ENCODE measurements at places on chromosomes 1 and 21. TPM values are rescaled to one million over a fixed set of nuclear protein-coding genes. Genes with fewer than 3 reads are reported as not detected.

DNA sequence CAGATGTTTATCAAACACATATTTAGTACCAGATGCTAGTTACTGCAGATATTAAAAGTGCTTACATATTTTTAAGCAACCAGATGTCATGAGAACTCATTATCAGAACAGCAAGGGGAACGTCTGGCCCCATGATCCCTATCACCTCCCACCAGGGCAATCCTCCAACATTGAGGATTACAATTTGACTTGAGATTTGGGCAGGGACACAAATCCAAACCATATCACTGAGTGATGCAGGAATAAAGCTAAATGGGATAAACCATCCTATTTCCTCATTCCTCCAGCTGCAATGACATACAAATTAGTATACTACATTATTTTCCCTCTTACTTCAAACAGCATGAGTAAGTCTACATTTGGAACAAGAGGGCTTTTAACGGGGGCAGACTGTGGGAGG is 3.1 kb upstream of the KCNK2 start:
- DNase-seq, result no peak

GRCh38 chr1:207752456-207752998 is 673 bp downstream of the CD46 start:
- DNase-seq, result no peak

- DNase-seq, result no peak
Measured at GRCh38 chr21:15809065-15809464, 79.3 kb downstream of the USP25 start.

OPRD1 gene
- 0.02 TPM for polyA plus RNA-seq

IL20 gene
- polyA plus RNA-seq, result not detected

ETV3L gene
- not detected for polyA plus RNA-seq

DNA sequence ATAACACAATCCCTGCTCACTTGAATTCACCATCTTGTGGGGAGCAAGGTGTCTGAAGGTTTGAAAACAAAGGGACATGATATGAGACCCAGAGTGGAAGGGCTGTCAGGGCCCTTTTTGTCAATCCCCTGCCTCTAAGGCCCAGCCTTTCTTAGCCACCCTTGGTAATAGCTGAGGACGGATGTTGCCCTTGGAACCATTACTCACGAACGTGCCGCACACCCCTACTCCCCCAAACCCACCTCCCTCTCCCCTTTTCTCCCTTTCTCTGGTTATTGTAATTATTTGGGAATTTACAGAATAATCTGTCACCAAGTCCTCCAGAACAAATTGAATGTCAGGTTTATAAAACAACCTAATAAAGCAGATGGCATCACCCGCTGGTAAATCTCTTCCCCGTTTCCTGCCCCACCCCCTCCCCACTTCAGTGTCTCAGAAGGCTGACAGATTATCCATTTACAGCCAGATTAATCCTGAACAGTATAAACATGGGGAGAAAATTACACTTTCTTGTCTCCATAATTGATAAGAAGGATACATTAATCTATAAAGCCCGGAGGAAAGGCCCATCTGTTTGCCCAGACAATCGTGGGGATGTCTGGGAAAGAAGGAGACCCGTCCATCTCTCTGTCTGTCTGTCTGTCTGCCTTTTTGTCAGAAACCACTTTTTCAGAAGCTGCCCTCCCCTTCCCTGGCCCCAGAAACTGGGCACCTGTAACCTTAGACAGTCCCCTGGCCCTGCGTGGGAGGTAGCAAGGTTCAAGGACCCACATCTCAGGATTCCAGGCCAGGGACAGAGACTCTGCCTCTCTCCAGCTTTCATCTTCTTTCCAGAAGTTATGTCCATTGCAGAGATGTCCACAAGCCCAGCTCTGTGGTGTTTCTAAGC is 60.6 kb upstream of the CD34 start:
- no peak for DNase-seq

GRCh38 chr1:4362314-4363044 is 291.9 kb upstream of the AJAP1 start:
- no peak for DNase-seq

GRCh38 chr1:2270260-2271100 is 42.4 kb downstream of the SKI start:
- no peak for DNase-seq

GRCh38 chr1:164702216-164702615 is 143.2 kb downstream of the PBX1 start:
- no peak for DNase-seq

DNA sequence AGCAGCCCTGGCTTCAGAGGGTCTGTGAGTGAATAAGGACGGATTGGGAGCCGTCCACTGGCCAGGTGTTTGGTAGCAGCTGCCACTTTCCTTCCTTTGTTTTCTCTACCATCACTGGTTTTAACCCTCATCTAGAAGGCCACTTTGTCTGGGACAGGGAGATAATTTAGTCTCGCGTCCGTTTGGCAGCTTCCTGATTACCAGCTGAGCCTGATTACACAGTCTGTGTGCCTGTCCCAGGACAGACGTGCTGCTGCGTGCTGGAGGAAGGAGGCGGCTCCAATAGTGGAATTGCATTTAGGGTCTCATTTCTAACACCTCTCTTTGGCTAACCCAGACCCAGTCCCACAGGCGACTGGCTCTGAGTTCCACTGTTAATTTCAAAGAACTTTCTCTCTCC is 24.6 kb upstream of the CASQ2 start:
- no peak for DNase-seq

DNA sequence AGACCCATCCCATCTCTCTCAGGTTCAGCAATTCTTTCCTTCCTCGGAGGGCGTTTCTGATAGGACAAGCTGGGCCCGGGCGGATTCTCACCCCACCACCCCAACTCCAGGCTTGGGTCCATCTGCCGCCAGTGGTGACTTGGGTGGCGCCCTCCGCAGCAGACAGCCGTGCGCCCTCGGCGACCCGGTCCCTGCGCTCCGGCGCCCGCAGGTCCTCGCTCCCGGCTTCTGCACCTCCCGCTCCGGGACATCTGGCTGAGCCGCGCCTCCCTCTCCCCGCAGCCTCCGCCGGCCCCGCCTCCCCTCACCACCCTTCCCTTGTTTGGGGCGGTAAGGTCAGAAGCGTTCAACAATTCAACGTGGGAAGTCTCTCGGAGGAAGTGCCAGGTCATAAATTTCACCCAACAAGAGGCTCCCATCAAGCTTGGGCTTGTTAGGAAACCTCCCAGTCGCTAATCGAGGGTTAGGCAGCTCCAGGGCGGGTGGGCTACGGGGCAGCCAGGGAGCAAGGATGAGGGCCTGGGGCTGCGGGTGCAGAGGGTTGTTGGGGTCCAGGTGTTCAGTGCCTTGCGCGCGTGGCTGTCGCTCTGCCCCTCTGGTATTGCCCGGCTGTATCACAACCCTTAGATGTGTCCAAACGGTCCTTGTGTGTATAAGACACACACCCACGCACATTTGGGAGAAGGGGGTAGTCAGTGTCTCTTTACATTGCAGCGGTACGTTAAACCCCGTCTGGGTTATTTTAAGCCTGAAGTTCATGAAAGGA is 39.8 kb downstream of the OLIG1 start:
- DNase-seq, result no peak

GRCh38 chr1:3072391-3073185 is 3.6 kb downstream of the PRDM16 start:
- DNase-seq, result no peak

GRCh38 chr1:95655321-95656020 is 421.5 kb downstream of the RWDD3 start:
- no peak for DNase-seq

GRCh38 chr21:39630827-39631226 is 18.1 kb downstream of the B3GALT5 start:
- DNase-seq, result no peak

DNA sequence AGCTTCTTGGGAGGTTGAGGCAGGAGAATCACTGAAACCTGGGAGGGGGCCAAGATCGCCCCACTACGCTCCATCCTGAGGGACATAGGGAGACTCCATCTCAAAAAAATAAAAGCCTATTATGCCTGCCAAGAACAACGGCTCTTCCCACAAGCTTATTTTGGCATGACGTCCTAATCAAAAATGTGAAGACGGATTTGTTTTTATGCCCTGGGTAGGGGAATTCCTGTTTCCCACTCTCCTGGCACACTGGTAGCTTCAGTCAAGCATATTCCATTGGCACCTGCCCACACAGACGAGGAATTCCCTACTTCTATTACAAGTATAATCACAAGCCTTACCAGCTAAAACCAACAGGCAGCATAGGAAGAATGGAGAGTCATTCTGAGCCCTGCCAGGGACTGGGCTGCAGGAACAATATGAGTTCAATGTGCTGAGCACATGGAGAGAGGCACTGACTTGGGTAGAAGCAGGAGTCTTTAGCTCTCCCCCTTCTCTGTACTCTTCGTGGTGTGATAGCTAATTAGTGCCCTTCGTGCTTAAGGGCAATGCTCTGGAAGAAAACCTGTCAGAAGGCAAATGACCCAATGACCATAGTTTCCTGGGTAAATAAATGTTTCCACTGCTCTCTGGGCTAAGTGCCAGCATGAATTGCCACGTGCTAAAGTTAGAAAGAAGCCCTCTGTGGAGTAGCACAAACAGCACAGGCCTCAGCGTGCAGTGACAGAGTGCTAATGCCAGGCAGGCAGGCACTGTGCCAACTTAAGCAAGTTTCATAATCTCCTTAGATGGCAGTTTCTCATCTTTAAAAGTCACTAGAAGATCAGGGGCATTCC is 16.8 kb downstream of the TNFSF4 start:
- no peak for DNase-seq

OPN3 gene
- polyA plus RNA-seq, result 17.6 TPM

DNA sequence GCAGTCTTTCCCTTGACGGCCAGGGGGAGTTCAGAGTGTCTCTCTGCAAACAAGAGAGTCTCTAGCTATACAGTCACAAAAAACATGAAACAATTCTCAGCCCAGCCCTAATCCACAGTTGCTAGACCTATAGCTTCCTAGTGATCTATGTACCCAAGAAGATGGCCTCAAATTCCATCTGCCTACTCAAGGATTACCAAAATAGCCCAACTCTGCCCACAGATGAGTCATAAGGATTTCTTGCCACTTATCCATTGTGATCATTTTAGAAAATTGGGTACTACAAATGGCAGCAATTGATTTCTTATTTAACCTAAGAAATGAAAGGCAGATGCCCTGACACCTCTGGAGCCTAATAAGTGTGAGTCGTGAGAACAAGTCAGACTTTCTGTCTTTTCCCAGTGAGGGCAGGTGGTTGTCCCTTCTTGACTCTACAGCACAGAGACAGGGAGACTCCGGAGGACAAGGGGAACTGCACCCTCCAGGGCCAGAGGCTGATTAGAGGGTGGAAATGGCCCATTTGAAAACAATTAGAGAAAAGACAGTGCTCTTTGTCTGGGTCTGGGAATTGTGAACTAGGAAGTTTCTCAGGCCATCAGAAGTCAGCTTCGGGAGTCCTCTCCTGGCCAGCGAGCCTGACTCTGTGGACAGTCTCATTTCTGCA is 65.4 kb downstream of the ABCA4 start:
- DNase-seq, result no peak

- DNase-seq, result no peak
Measured at GRCh38 chr1:216425577-216425976, 2.3 kb upstream of the USH2A start.

DNA sequence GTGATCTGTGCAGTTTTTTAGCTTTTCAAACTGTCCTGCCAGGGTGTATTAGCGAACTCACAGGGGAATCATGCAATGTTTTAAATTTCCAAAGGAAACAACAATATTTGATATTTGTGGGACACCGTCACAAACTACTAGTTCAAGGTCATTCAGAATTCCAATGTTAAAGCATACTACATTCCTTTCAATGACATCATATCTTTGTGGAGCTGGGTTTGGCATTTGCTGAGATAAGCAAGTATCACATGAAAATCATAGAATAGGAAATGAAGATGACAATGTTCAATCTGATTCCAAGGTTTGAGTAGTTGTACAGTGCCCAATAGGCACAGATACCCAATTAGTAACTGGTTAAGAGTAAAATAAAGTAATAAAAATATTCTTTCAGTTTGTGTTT is 35.6 kb downstream of the NUF2 start:
- no peak for DNase-seq

KCNT2 gene
- polyA plus RNA-seq, result not detected

GJA9 gene
- not detected for polyA plus RNA-seq

- no peak for DNase-seq
Measured at GRCh38 chr1:195569934-195570333, 1038.3 kb downstream of the KCNT2 start.

DNA sequence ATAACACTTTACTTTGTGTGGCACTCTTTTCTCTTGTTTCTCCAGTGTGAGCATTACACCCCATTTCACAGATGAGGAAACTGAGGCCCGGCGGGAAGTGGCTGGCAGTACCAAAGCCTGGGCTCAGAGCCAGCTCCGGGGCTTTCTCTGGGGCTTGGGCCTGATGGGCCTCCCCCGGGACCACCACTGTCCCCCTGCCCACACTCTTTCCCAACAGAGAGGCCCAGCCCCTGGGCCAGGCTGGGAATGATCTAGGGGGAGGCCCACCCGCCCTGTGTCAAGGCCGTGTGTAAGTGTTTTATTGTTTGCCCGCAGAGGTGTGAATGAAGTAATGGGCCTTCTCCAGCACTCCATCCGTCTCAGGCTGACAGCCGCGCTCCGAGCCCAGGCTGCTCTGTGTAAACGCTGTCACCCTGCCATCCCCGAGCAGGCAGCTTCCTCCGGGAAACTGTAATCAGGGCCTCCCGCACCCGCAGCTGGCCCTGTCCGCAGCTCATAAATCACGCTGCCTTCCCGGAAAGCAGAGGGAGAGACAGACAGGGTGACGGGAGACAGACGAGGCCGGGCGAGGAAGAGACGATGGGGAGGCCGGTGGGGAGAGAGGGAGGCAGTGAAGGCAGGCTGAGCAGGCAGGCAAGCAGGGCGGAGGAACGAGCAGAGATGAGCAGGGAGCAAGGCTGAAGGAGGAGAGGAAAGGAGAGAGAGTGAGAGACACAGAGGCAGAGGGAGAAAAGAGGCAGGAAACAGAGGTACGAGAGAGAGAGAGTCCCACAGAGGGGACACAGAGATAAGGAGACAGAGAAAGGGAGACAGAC is 109.7 kb upstream of the ZBTB40 start:
- no peak for DNase-seq

- no peak for DNase-seq
Measured at GRCh38 chr21:35370071-35370470, 321.0 kb upstream of the RUNX1 start.

DNA sequence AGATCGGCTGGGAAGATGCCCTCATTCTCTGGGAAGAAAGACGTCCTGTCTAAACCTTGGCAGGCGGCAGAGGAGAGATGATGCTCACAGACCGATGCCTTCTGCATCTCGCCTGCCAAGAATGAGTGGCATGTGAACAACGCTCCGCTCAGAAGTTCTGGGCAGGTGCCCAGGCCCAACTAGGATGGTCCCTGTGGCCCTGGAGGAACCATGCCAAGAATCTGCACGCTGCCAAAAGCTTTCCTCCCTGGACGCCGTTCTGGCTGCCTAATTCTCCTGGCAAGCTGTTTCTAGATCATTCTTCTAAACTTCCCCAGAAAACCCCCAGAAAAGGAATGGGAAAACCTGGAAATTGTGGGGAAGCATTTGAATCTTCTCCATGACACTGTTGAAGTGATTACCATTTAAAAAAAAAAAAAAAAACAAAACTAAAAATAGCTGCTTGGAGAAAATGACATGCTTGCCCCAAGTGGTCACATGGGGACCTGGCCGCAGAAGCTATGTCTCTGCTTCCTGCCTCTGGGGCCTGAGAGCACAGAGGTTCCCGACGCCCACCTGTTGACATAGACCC is 440.9 kb downstream of the PRDM2 start:
- no peak for DNase-seq
